ENCODE measurements at places on chromosomes 7 and 10. TPM values are rescaled to one million over a fixed set of nuclear protein-coding genes. Genes with fewer than 3 reads are reported as not detected.

DNA sequence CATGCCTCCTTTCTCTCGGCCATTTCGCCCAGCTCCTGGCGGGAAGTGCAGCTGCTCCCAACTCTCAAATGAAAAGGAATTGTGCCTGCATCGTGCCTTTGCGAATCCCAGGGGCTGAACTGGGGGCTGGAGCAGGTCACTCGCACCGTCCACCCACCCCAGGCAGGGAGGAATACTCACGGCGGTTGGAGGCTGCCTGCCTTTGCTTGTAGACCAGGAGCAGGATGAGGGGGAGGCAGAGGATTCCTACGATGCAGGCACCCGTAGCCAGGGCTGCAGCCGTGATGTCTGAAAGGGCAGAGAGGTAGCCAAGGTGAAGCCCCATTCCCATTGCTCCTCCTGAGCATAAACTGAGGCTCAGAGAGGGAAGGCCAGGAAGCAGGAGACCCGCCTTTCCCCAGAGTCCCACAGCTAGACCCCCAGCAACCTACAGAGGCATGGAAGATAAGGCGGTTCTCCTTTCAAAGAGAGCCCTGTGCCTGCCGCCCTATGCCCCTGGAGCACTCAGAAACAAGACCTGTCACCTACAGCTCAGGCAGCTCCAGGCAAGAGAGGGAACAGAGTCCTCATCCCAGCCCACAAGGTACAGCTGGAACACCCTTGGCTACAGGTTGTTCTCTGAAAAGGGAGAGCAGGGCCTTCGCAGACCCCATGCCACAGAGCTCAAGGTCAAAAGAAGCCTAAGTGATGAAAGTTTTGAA lies 18.0 kb downstream of the VSIR start:
- no peak for DNase-seq

PKD2L1 gene
- total RNA-seq = not detected

ELAPOR2 gene
- total RNA-seq = 3.6 TPM

DNA sequence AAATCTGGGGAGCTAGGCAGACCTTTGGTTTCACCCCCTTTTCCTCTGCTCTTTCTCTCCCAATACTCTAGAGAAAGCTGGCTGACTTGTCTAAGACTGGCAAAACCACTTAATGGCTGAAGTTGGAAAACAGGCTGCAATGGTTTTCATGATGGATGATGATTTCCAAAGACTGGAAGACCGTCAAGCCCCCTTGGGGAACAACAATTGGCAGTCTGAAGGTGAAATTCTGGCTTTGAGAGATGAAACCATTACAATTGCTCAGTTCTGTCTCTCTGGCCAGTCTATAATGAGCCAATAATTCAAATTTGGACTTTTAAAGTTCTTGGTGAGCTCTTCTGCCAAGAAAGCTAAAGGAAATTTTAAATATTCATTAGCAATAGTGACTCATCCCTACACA lies 680.5 kb downstream of the PARD3 start:
- DNase-seq = no peak

KEL gene
- 0.20 TPM for total RNA-seq
